ENCODE measurements at places on chromosomes 16 and 17.
A peak's percentile ranks its signal among the peaks of the same experiment; 100 is the strongest.

GRCh38 chr17:1617620-1618174 lies 10.9 kb downstream of the SLC43A2 start:
- no peak for DNase-seq

DNA sequence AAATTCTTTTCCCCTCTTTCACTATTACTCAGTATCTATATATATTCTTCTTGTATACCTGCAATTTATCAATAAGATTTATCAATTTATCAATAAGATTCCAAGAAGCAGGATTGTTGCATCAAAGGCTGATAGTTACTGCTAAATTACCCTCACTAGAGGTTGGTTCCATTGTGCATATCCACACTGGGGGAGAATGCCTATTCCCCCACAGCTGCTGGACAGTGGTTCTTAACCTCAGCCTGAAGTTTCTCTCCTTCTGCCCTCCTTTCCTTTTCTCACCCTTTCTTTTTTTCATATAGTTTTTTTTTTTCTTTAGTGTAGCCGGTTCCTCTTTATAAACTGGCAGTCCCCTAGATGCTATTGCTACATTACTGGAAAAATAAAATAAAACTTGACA lies 6.3 kb downstream of the C17orf78 start:
- DNase-seq = no peak

DNA sequence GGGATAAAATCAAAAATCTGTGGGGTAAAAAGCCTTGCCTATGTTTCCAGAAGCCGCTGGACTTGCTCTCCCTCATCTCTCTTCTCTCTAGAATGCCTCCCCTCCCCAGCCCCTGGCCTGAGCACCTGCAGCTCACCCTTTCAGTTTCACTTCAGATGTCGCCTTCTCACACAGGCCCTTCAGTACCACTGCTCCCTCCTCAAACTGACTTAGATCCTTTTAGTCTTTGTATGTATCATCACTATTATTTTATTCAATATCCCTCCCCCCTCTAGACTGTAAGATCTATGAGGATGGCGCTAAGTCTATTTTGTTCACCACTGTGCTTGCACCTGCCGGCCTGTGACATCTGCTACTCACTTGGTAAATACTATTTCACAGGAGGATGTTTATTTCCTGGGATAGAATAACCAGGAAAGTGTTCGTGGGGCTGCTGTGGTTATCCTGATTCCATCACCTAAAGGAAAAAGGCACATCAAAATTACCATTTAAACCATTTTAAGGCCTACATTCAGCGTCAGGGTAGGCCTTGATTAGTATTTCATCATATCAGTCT lies 122.3 kb downstream of the MRTFB start:
- peak; percentile 30 for DNase-seq

GRCh38 chr16:74627506-74628220 lies 20.7 kb upstream of the GLG1 start:
- DNase-seq = no peak

Data from CD4-positive, alpha-beta T cell treated with Interleukin-21 for 1 hour (primary cell).